Left lobe of liver (tissue), 2 donors: ENCODE measurements at places on chromosomes 13 and 19. TPM values are rescaled to one million over a fixed set of nuclear protein-coding genes. Genes with fewer than 3 reads are reported as not detected.

DNA sequence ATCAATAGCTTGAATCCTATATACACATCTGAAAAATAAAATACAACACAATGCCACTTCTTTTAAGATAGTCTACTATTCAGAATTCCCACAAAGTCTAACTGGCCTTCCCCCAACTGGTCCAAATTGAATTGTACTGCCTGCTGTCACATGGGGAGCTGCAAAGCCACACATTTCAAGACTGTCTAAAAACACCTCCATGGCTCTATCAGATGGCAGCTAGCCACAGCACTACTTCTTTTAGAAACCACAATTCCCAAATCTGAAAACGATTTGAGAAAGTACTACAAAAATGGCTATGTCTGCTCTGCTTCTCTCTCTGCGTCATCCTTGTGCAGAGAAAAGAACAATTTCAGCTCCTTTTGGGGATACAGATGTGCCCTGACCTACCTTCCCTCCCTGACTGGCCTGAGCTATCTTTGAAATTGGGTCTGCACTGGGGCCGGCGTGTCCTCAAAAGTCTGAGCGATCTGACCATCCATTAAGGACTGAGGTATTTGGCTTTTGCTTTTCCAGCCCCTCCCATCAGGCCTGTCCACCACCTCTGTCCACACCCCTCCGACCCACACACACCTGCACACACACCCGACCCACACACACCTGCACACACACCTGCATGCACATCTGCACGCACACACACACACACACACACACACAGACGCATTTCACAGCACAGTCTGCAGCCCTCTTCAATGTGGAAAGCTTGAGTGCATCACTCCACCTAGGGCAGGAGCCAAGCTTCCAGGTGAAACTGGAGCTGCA is 68.6 kb upstream of the IPO5 start:
- DNase-seq, result no peak

Gene P2RY11
- 6.6 TPM for total RNA-seq

Gene MEIS3
- 1.0 TPM for total RNA-seq

Gene GSX1
- not detected for total RNA-seq

GRCh38 chr13:31110617-31111016 is 51.1 kb downstream of the HSPH1 start:
- DNase-seq, result no peak

Gene ZSWIM9
- total RNA-seq, result 3.2 TPM

Gene PRKCG
- 0.08 TPM for total RNA-seq

Gene MAST1
- total RNA-seq, result 0.86 TPM

DNA sequence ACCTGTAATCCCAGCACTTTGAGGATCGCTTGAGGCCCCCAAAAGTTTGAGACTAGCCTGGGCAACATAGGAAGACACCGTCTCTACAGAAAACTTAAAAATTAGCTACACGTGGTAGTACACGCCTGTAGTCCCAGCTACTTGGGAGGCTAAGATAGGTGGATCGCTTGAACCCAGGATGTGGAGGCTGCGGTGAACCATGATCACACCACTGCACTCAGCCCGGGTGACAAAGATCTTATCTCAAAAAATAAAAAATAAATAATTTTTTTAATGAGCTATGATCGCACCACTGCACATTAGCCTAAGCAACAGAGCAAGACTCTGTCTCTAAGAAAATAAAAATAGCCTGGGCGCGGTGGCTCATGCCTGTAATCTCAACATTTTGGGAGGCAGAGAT is 6.6 kb downstream of the RCBTB2 start:
- DNase-seq, result no peak

Gene CRX
- not detected for total RNA-seq

DNA sequence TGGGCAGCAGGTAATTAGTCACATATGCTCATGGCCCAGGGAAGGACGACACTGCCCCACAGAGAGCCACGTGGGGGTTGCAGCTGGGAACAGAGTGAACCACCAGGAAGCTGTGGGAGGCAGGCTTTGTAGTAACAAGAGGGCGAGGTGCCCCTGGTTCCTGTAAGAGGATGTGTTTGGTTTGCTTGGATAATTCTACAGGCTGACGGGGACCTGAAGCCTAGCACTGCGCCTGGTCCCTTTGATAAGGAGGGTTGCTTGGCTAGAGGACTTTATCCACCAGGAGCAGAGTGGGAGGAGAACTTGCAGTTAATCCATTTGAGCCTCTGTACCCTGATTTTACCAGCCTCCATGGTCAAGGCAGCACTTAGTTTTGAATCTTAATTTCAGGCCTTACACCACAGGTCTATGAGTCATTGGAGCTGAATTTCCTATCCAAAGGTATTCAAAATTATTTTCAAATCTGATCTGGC is 67.4 kb upstream of the CLDN10 start:
- DNase-seq, result no peak

DNA sequence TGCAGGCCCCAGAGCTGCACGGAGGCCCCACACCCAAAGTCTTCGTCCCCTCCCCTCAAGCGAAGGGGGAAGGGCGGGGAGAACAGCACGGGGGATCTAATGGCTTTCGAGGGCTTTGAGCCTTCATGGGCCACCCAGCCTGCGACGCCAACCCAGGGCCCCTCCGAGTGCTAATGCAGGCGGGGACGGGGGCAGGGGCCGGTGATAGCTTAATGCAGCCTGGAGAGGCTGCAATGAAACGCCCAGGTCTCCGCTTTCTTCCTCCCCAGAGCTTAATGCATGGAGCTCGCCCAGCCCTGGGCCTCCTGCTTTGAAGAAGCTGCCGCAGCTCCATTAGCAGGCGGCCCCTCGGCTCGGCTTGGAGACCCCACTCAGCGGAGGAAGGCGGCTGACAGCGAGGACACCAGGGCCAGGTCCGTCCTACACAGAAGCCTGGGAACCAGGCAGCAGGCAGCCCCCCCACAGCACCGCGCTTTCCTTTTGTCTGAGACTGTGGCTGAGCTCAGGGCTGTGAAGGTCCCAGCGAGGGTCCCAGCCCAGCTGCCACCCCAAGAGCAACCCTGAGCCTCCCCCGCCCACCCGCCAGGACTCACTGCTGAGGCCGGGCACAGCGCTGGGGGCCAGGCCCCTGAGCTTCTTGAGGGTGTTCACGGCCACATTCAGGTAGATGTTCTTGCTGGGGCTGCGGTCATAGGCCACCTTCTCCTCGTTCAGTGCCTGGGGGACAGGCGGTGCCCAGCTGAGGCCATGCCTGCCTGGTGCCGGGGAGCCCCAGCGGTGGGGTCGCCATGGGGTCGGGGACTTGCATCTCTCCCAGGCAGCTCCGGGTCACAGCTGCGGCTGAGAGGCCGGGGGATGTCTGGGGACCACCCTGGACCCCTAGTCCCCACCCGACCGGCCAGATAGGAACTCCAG is 7.5 kb upstream of the ATP8B3 start:
- DNase-seq, result no peak

Gene SLC5A5
- total RNA-seq, result not detected

GRCh38 chr19:4436231-4436630 is 21.4 kb downstream of the UBXN6 start:
- no peak for DNase-seq

DNA sequence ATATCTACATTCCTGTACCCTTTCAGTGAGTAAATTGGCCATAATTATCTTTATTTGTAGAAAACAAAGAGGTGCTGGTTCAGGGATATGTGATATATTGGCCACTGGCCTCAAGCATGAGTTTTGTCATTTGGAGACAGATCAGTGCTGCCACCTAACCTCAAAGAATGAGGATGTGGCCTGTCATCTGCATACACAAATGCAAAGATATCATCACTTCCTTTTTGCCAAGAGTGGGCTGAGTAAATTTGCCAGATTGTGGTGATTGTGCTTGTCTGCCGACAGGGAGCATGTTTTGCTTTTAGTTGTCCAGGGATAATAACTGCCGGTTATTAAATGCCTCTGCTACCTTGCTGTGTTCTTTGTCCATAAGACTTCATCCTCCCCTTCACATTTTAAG is 44.2 kb downstream of the WASF3 start:
- no peak for DNase-seq

GRCh38 chr13:78829821-78830220 is 170.9 kb upstream of the OBI1 start:
- no peak for DNase-seq

- DNase-seq, result no peak
Observed at GRCh38 chr19:48490981-48491792, 20.4 kb downstream of the LMTK3 start.

- no peak for DNase-seq
Observed at GRCh38 chr19:39145180-39145953, 19.8 kb downstream of the PAK4 start.

Gene AMH
- total RNA-seq, result 0.93 TPM

Gene TUBGCP3
- 18.8 TPM for total RNA-seq

Gene NLRP9
- total RNA-seq, result not detected

DNA sequence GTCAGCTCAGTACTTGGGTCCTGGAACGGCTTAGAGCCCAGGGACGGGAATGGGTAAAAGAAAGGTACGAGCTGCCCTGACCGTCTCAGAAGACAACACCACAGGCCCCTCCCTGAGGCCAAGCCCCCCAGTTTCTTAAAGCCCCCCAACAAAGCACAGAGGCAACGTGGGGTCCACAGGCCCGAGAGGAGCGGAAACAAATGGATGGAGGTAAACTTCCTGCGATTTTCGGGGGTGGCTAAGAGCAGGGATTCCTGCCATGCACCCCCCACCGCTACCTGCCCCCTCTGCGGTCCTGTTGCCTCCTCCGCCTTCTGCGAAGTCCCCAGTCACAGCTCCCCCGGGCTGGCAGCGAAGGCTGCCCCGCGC is 48.2 kb downstream of the PTPRS start:
- DNase-seq, result no peak

- DNase-seq, result no peak
Observed at GRCh38 chr19:1356508-1356865, 27.2 kb upstream of the NDUFS7 start.

- no peak for DNase-seq
Observed at GRCh38 chr19:45637890-45638667, 1.1 kb downstream of the EML2 start.

- no peak for DNase-seq
Observed at GRCh38 chr13:29594303-29594709, 1.2 kb downstream of the SLC7A1 start.

Gene CASP14
- not detected for total RNA-seq

Gene ONECUT3
- 0.03 TPM for total RNA-seq

Gene NKG7
- 1.7 TPM for total RNA-seq

DNA sequence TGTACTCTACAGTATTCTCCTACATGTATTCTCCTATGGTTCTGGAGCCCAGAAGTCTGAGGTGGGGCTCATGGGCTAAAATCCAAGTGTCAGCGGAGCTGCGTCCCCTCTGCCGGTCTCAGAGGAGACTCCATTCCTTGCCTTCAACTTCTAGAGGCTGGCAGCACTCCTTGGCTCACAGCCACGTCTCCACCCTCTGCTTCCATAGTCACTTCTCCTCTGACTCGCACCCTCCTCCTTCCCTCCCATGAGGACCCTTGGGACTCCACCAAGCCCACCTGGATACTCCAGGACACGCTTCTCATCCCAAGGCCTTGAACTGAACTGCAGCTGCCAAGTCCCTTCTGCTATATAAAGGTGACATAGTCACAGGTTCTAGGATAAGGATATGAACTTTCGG is 27.8 kb downstream of the DHRS12 start:
- no peak for DNase-seq

- no peak for DNase-seq
Observed at GRCh38 chr13:24038841-24039330, 121.6 kb upstream of the SPATA13 start.

Gene ZNF492
- not detected for total RNA-seq

GRCh38 chr13:23680845-23681669 is 110.8 kb downstream of the TNFRSF19 start:
- no peak for DNase-seq

- DNase-seq, result no peak
Observed at GRCh38 chr13:21749410-21749809, 78.5 kb downstream of the FGF9 start.

Gene TMEM38A
- 6.0 TPM for total RNA-seq

Gene SLC25A41
- total RNA-seq, result 0.18 TPM

DNA sequence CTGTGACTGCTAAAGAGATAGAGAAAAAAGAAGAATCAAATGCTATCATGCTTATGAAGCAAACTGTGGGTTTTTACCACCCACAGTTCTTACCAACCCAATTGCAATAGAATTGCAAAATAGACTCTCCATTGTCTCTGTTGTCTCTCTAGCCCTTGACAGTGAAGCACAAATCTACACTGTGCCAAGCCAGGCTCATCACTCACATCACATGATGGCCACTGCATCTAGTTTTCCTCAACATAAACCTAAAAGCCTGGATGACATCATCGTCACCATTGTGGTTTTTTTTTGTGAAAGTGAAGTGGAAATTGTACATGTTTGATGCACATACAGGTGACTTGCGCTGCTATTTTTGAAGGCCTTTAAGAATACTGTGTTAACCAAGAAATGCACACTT is 56.1 kb downstream of the KL start:
- DNase-seq, result no peak

- no peak for DNase-seq
Observed at GRCh38 chr19:1392407-1392806, 8.7 kb downstream of the NDUFS7 start.

DNA sequence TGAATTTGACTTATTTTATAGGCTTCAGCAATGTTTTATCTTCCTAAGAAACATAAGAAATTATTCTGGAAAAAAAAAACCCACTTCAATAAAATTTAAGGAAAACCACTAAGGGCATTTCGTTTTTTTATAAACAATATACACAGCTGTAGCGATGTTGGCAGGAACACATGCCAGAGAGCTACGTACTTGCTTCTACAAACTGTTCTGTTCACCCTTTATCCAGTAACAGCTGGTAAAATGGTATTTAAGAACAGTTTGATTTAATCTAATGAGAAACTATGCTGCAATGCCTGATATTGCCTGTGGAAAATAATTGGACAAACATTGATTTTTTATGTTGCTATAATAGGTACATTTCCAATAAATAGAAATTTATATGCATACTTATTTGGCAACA is 137.2 kb upstream of the DACH1 start:
- no peak for DNase-seq

GRCh38 chr13:98214008-98214643 is 37.1 kb upstream of the RNF113B start:
- no peak for DNase-seq

Gene PPM1N
- total RNA-seq, result 0.86 TPM

DNA sequence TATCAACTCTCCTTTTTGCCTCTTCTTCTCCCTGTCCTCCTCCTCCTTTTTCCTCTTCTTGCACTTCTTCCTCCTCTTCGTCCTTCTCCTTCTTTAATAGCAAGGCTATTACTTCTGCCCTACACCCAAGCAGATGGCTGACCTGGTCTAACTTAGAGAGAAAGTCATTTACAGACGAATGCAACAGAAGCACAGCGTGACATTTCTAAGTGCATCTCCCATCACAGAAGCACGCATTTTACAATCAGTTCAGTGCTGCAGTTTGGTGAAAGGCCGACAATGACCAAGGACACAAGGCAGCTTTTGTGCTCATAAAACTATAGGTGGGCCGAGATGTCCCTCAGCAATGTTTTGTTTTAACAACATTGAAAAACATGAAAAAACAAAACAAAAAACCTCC is 231.5 kb downstream of the FGF14 start:
- no peak for DNase-seq

- no peak for DNase-seq
Observed at GRCh38 chr13:106464076-106464475, 71.4 kb downstream of the EFNB2 start.

DNA sequence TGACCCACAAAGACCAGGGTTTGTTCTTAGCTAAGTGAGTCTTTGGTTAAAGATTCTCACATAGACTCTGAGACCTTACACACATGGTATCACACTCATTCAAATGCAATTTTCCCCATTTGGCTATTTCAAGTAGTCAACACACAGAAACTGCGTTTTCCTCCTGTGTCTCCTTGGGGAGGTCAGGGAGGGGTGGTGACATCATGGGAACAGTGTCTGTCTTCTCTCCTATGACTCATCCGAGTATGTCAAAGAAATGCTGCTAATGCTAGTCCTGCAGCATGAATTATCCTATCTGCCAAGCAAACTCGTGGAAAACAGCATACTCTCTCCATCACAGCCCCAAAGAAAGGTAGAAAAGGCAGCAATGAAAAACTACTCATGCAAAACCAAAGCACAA is 100.2 kb downstream of the ENOX1 start:
- no peak for DNase-seq
